ENCODE measurements at places on chromosomes 5 and 9.

GRCh38 chr5:18091758-18092157 lies 457.5 kb downstream of the TAF11L14 start:
- no peak for DNase-seq

GRCh38 chr9:29282121-29282520 lies 1708.8 kb upstream of the C9orf72 start:
- DNase-seq, result peak; percentile 66

DNA sequence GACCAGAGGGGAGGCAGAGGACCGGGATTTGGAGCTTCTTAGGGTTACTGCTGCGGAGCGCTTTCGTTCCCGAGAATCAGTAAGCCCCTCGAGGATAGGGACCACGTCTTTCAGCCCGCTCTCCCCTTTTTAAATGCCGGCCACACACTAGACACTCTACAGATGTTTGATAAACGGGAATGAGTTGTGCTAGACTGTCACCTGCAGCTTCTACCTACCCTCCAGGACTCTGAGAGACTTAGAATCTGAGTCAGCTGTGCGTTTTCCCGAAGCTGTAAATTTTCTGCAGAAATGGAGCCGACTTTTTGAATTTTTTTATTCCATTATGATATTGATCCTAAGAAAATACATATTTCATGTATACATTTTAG lies 670 bp downstream of the CCDC171 start:
- no peak for DNase-seq

DNA sequence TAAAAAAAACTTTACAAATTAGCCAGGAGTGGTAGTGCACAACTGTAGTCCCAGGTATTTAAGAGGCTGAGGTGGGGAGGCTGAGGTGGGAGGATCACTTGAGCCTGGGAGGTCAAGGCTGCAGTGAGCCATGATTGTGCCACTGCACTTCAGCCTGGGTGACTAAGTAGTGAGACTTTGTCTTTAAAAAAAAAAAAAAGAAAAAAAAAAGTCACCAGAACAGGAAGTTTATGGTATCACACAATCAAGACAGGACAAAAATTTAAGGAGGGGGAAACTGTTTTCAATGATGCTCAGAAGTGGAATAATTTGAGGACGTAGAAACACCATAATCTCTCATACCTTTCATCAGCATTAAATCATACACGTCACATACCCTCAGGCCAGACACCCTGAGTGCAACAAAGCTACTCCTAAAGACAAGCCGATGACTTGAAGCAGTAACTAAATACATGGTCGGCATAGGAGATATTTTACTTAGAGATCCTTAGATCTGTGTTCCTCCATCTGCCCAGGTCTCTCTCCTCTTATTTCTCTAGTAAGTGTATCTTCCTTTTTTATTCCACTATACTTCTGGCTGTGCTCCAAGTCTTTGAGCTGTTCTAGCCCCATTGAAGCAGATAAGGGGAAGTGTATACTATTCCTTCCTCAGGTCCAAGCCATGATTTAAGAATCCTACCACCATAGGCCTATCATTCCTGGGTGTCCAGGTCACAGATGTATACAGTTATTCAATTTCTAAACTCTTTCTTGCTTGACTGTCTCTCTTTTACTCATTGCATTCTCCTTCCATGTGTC lies 91.3 kb upstream of the APC start:
- DNase-seq, result peak; percentile 67

DNA sequence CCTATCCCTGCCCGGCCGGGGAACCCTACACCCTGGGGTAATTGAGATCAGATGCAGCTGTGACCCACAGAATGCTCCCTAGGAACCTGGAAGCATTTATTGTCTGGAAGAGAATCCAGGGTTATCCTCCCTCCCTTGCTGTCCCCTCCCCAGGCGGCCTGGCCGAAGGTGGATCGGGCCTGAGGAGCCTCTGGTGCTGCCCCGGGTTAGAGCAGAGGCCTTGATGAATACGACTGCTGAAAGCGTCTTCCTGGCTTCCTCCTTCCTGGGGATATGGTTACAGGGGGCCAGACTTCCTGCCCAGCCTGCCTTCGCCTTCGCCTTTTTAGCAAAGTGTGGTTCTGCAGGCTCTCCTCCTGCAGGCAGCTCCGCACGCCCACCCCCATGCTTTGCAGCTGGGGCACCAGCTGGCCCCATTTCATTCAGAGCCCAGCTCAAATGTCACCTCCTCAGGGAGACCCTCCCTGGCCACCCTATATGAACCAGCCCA lies 22.5 kb upstream of the PTGS1 start:
- DNase-seq, result no peak

DNA sequence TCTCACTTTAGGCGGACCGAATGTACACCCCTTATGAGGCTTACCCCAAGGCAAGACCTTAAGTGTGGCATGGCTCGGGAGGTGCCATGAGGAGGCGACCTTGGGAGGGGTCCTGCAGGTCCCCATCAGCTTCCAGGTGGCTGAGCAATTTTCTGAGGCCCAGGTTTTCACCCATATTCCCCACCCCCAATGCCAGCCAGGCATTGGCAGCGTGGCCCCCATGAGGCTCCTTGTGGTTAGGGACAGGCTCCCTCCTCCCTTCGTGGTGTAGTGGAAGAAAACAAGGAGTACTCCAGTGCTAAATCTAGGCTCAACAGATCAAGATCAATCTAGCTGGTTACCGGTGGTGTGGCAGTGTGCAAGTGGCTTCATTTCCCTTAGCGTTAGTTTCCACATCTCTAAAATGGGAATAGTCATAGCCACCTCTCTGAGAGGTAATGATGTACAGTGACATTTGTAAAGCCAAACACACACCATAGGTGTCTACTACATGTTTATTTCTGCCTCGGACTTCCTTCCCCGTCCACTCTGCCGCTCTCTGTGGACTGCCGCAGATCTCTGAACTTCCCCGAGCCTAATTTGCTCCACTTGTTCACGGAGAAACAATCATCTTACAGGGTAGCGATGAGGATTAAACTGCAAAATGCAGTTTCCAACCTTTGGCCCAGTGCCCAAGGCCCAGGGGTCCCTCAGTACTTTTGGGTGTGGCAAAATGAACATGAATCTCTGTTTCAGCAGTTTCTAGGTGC lies 8.4 kb downstream of the LHX2 start:
- no peak for DNase-seq

- DNase-seq, result no peak
Observed at GRCh38 chr5:101047181-101047580, 144.1 kb upstream of the ST8SIA4 start.

GRCh38 chr9:74245866-74246497 lies 251.2 kb upstream of the RORB start:
- DNase-seq, result peak; percentile 91

- peak; percentile 95 for DNase-seq
Observed at GRCh38 chr5:83011985-83012384, 65.2 kb downstream of the TMEM167A start.

- DNase-seq, result peak; percentile 27
Observed at GRCh38 chr5:148482697-148483462, 99.1 kb downstream of the FBXO38 start.

DNA sequence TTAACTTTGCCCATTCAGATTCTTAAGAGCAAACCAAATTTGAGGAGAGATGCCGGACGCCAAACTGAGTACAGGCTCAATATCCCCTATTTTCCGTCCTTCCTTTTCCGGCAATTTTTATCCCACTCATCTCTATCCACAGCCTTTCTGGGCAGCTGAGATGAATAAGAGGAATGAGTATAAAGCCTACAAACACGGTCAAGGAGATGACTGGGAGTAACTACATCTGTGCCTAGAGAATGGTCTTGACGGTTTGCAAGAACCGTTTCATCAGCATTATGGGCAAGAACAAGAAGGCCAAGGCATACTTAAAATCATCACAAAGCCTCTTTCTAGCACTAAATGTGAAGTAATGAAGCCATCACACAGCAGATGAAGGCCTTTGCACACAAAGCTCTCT lies 227.3 kb downstream of the DCP2 start:
- no peak for DNase-seq

- DNase-seq, result no peak
Observed at GRCh38 chr9:86531273-86531970, 177.2 kb upstream of the TUT7 start.

GRCh38 chr9:77927265-77927664 lies 104.3 kb downstream of the GNAQ start:
- DNase-seq, result peak; percentile 47

GRCh38 chr9:35598866-35599590 lies 6.0 kb upstream of the TESK1 start:
- DNase-seq, result no peak

DNA sequence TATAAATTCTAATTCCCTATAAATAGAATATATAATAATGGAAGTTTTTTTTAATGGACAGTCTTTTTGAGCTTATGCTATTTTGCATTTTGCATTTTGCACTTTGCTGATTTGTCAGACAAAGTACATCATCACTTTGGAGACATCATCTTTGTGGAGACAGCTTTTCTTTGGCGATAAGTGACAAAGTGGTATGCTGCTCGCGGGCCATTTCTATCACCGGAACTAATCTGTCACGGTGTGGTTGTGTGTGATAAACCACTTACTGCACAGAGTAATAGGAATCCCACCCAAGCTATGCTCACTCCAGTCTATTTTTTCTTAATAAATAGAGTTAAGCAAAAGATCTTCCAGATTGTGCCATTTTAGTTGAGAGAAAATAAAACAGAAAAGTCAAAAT lies 133.1 kb downstream of the MACIR start:
- no peak for DNase-seq

GRCh38 chr9:105138306-105138801 lies 106.1 kb upstream of the SLC44A1 start:
- DNase-seq, result no peak

DNA sequence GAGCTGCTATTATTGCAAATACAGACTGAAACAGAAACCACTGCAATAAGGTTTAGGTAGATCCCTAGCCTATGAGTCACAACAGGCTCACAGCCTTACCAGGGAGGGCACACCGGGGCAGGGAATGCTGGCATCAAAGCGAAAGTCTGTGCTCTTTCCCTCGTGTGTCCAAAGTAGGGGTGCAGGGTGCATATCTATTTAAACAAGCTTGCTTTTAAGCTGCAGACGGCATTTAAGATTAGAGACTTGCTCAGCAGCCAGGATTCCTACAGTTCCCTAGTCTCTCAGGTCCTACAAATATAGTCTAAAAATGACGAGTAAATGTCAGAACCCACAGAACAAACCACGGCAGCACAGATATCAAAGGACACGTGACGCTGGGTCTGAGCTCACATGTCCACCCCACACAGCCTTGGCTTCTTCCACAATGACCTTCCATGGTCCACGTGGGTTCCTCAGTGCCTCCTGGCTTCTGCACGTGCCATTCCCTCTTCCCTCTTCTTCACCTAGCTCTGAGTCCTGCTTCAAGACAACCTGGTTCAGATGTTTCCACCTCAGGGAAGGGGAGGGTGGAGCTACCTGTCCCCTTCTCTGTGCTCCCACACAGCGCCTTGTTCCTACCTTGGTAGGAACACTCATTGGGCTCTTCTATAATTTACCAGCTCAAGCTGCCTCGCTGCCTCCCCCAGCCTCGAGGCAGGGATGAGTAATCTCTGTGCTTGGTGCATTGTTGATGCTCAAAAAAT lies 193.2 kb downstream of the MAPKAP1 start:
- peak; percentile 58 for DNase-seq

- DNase-seq, result no peak
Observed at GRCh38 chr5:154203798-154204578, 13.5 kb downstream of the GALNT10 start.

- DNase-seq, result peak; percentile 38
Observed at GRCh38 chr5:128537221-128537999, 635 bp downstream of the FBN2 start.

- peak; percentile 37 for DNase-seq
Observed at GRCh38 chr5:24110004-24110615, 534.7 kb downstream of the CDH10 start.

GRCh38 chr5:10553476-10553875 lies 10.4 kb upstream of the ANKRD33B start:
- no peak for DNase-seq

GRCh38 chr9:83027153-83027891 lies 35.6 kb downstream of the RASEF start:
- no peak for DNase-seq

DNA sequence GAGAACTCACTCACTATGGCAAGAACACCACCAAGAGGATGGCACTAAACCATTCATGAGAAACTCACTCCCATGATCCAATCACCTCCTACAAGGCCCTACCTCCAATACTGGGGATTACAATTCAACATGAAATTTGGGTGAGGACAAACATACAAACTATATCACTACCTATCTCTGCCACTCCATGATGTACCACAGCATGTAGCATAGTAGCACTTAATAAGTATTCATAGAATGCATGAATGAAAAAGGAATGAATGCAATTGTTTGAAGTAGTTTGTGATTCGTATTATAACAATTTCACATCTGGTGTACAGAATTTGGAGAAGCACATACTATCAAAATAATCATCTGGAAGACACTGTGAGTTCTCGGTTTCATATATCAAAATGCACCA lies 27.9 kb upstream of the SLC24A2 start:
- no peak for DNase-seq

DNA sequence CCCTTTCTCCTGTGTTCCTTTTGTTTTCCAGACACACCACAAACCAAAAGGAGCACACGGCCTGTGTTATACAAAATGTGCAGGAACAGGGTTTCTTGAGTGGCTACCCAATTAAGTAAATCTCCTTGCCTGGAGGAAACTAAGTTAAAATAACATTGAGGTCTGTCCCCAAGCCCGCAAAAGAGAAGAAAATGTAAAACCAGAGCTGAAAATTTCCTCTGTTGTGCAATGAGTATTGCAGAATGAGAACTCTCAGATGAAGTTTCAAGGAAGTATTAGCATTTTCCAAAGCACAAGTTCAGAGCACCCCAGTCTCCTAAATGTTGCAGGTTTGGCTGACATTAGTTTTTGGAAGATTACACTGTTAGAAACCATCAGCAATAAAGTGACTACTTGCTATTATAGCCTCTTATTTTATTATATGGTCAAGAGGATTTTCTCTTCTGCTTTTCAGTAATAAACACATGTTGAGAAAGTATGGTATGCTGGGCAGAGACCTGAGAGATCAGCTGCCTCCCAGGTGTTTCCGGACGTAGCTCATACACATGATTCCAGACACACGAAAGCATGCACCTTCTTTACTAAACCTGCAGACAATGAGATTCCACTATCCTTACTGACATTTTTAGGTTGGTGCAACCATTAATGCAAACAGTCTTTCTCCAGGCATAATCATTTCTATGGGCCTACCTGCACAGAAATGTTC lies 161.3 kb downstream of the SNCAIP start:
- DNase-seq, result peak; percentile 83

DNA sequence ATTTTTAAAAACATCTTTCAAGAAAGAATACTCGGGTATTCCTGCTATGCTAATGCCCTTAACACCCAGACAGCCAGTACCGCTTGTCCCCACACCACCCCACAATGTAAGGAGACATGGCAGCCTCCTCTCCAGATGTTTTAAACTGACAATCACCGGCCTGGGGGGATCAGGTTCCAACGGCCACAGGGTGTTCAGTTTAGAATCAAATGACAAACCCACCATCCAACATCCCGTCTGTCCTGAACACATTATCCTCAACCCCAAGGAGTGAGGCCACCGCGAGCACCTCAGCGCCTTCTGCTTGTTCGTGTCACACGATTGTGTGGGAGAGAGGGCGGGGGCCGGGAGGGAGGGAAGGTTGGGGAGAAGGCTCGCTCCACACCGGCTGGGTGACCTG lies 152.8 kb downstream of the PAX5 start:
- DNase-seq, result no peak
